Fibroblast of pulmonary artery (primary cell): ENCODE measurements at places on chromosomes 1 and 21.
A peak's percentile ranks its signal among the peaks of the same experiment; 100 is the strongest.

DNA sequence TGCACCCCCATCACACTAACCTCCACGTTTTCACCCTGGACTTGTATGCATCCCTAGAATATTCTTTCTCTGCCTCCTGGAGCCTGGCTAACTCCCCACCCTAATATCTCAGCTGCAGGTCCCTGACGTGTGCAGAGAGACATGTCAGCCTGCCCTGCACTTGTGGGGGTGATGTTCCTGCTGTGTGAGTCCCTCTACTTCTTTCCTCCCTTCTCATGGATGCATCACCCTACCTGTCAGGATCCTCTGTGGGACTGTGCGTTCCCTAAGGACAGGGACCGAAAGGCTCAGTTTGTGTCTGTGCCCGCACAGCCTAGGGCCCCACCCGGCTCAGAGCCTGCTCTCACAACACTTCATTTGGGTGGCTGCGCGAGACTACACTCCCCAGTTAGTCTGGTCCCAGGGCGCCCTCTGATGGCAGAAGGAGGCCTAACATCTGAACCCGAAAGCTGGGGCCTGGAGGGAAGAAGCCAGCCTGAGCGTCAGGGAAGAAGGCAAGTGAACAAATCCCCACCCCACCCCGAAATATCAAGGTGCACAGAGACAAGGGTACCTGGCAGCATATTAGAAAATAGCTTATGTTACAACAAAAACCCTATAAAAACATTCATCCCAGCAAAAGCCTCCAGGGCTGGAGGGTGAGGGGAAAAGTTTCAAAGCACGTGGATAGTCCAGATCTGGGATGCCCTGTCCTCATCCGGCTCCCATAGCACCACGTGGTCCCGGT is 3.7 kb downstream of the CD52 start:
- peak; percentile 86 for DNase-seq

GRCh38 chr1:162716123-162716522 is 74.4 kb upstream of the HSD17B7 start:
- DNase-seq: no peak

DNA sequence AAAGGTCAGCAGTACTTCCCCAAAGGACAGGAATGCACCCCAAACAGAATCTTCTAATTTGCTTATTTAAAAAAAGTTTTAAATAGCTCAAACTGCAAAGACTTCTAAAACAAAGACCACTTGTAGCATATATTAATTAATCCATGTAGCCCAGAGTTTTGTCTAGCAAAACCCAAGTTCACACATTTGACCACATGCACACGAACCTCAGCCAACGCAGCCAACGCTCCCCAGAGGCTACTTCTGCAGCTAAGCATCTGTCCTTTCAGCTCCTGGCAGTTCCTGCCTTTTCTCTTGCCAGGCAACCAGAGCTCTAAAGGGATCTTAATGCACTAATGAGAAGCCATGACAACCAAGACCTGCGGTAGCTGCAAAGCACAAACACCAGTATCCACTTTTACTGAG is 89.6 kb downstream of the RERE start:
- no peak for DNase-seq

- no peak for DNase-seq
Measured at GRCh38 chr1:40595623-40596022, 64.2 kb downstream of the ZNF684 start.

GRCh38 chr1:63318201-63318979 is 4.0 kb upstream of the FOXD3 start:
- no peak for DNase-seq

GRCh38 chr1:60895252-60895651 is 187.1 kb upstream of the NFIA start:
- DNase-seq: peak; percentile 71
